ENCODE measurements at places on chromosomes 2 and 18.

GRCh38 chr2:127695491-127696472 is 5.5 kb upstream of the SFT2D3 start:
- peak; percentile 53 for DNase-seq

DNA sequence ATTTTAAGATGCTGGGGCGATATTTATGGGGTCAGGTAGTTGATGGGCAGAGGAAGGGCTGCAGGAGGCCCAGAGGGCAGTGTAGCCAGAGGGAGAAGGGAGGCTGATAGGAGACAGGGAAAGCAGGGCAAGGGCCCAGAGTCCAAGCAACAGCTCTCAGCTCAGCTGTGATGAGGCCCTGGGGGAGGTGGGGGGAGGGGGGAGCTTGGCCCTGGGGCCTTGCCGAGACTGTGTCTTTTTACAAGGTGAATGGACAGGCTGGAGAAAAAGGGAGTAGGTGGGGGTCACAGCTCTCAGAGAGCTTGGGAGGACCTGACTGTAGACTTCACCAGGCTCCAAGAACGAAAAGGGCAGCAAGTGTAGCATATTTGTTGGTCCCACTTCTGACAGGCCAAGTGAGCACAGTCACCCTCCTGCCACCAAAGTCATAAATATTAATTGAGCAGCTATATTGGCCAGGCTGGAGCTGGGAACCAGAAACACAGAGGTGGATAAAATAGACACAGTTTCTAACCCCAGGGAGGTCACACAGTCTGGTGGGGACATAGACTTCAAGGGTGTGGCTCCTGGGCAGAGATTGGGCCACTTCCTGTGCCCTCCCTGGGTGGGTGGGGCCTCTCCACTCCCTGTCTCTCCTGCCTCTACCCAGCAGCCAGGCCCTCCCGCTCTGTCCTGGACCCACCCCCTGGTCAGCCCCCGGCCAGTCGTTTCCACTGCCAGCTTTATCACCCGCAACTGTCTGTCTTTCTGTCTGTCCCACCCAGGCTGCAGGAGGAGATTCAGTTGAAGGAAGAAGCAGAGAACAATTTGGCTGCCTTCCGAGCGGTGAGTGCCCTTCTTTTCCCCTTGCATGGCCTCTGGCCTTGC is 1.4 kb downstream of the DES start:
- no peak for DNase-seq

DNA sequence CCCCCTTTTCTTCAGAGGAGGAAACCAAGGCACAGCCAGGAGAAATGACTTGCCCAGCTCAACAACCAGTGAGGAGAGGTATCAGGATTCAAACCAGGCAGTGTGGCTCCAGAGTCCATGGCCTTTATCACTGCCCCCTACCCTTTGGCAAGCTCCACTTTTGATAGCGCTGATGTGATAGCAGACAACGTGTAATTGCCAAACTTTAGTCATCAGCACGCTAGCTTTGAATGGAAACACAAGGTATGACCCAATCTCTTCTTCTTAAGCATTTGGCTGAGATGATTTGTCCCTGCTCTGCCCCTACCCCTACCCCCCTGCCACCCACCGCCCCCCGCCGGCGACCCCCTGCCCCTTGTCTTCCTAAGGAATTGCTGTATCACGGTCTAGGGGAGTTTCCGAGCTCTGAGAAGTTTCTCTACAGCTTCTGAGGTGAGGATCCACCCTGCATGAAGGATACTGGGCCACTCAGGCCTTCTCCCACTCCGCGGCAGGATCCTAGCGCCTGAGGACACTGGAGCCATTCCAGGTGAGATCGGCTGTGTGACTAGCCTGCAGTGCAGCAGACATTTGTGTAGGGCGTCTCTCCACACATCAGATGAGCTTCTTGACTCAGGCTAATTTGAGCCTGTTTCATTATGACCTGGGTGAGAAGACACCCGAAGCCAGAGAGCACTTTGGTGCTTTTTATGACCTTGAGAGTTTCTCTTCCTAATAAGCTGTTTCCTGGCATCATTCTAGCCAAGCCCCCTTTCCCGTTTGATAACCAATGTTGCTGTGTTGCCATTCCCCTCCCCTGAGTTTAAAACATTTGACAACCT is 75.1 kb upstream of the MAP4K4 start:
- DNase-seq = peak; percentile 19

DNA sequence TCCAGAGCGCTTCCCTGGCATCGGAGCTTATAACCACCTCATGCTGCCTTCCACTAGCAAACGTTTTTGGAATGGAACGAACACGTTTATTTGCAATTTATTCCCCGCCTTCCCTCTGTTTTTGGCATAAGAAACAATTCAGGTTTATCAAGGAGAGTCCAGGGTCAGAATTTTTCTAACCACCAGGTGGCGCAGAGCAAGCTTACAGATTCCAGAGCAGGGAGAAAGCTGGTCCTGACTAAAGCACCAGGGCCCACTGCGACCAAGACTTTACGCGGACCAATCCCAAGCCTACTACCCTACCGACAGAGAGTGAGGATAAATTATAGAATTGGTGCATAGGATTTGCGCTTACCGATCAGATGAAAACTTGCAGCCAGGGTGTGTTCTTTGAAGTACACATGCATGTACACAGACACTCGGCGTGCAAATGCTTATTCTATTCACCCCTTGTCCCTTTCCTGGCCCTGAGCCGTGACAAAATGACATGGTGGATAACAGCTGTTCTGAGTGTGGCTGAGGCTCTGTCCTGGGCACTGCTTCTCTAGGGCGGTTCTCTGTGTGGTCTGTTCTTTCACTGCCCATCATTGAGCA is 34.7 kb downstream of the NAPG start:
- peak; percentile 72 for DNase-seq

- no peak for DNase-seq
Measured at GRCh38 chr2:105196651-105197050, 44.9 kb upstream of the GPR45 start.

- DNase-seq = no peak
Measured at GRCh38 chr2:178397002-178397605, 53.9 kb downstream of the PRKRA start.

GRCh38 chr2:42835577-42836371 is 43.4 kb upstream of the HAAO start:
- DNase-seq = no peak

GRCh38 chr2:70767079-70767698 is 811 bp downstream of the ADD2 start:
- peak; percentile 10 for DNase-seq

DNA sequence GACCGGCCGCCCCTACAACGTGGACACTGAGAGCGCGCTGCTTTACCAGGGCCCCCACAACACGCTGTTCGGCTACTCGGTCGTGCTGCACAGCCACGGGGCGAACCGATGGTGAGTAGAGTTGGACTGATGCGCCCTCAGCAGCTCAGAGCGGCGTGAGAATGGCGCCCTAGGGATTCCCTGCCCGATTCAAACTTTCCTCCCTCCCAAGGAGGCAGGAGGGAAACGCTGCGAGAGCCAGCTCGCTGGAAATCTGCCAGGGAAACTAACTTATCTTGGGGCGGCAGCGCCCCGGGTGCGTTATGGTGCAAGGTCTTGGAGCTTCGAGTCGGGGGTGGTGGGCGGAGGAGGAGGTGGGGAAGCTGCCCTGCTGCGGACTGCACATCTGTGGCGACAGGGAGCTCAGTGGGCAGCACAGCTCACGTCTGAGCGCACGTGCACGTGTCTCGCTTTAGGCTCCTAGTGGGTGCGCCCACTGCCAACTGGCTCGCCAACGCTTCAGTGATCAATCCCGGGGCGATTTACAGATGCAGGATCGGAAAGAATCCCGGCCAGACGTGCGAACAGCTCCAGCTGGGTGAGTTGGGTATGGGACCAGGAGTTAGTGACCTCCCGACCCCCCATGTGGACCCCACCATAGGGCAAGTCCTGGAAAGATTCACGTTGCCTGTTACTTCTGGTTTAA is 697 bp downstream of the ITGA4 start:
- DNase-seq = peak; percentile 70

DNA sequence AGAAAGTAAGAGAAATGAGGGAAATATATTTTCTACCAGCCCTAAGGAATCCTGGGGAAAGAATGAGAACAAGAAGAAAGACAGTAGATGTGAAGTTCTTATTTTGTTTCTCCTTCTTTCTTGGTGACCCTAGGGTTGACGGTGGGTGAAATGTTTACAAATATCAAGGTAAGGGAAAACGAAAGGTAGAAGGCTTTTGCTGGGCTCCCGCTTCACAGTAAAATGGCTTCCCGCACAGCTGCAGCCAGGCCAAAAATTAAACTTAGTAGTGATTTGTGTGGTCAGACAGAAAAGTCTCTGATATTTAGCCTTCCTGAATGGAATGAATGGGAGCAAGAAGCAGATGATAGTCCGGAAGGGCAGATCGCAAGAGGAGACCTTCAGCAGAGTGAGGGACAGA is 99.1 kb upstream of the COL3A1 start:
- no peak for DNase-seq

- DNase-seq = no peak
Measured at GRCh38 chr2:141929331-141930252, 201.2 kb downstream of the LRP1B start.

DNA sequence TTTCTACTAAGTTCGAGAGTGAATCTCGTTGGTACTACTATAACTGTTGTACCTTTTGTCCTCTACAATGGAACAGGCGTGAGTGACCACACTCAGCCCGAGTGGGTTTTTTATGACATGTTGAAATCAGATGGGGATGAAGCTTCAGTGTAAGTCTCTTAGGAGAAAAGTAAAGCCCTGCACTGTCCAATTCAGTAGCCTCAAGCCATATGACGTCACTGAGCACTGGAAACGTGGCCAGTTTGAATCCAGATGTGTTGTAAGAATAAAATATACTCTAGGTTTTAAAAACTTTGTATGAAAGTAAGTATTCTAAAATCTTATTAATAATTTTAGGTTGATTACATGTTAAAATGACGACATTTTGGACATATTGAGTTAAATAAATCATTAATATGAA is 101.7 kb upstream of the SP3 start:
- no peak for DNase-seq

DNA sequence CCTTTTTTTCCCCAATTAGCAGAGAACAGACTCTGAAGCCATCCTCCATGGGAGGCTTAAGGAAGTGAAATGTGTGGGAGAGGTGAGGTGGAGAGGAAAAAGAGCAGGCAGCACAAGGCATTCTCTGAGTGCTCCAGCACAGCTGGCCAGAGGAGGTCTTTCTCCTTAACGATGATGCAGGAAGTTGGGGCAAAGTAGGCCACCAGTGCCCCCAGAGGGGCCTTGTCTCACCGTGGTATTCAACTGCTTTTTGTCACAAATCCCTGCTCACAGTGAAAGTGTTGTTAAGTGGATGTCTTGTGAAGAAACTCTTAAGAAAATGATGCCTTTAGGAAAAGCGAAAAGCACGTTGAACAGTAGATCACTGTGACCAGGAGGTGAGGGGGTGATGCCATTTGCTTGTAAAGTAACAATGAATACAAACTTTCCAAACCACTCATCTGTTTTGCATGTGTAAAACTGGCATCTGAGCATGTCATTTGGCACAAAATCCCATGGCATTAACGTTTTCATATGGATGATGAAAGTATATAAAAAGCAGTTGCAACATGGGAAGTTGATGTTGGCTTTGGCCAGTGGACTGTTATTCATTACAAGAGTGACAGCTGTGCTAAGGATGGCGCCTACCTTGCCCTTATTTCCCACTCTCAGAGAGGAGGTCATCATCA is 49.2 kb upstream of the CDC42EP3 start:
- DNase-seq = no peak

DNA sequence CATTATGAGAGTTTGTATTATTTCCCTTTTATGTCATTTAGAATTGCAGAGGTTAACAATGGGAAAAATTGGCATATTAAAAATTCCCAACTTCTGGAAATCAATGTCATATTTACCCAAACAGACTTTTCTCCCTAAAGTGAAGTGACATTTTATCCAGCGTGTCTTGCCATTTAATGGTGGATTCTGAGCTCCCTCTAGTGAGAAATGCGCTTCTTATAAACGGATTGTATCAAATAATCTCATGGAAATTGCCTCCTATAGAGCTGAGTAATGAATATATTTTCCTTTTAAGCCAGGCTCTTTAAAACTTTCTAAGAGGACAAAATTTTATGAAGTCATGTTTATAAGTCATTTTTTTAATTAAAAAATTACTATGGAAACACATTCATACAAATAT is 5.7 kb upstream of the GCFC2 start:
- DNase-seq = no peak

- DNase-seq = no peak
Measured at GRCh38 chr2:62738981-62739936, 33.7 kb downstream of the EHBP1 start.

DNA sequence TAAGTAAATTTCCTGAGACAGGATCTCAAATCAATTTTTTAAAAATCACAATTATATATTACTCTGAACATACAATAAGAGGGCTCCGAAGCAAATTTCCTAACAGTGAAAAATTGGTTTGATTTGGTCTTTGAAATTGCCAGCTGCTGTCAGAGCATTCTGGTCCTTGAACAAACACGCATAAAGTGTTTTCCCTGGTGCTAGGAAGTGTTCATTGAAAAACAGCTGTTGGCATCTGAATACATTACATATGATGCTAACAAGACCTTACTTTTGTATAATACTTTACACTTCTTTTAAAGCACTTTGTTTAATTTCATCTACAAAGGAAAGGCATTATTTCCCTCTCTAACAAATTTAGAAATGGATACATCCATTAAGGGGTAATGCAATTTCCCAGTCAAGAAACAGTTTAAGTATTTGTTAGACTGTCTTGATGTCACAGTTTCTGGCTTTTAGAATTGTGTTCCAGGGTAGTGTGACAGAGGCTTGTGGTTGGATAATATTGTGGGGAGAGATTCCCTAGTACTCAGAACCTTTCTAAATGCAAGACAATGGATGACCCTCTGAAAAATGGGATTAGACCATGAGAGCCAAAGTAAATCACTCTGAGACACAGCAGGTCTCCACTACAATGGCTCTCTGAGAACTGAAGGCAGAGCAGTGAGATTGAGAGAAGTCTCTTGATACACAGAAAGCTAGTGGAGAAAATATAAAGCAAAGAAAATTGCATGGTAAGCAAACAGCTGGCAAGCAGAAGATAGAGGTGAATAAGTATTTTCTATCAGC is 299.0 kb downstream of the TRIB2 start:
- DNase-seq = no peak

- no peak for DNase-seq
Measured at GRCh38 chr18:49499046-49499637, 12.1 kb upstream of the C18orf32 start.

DNA sequence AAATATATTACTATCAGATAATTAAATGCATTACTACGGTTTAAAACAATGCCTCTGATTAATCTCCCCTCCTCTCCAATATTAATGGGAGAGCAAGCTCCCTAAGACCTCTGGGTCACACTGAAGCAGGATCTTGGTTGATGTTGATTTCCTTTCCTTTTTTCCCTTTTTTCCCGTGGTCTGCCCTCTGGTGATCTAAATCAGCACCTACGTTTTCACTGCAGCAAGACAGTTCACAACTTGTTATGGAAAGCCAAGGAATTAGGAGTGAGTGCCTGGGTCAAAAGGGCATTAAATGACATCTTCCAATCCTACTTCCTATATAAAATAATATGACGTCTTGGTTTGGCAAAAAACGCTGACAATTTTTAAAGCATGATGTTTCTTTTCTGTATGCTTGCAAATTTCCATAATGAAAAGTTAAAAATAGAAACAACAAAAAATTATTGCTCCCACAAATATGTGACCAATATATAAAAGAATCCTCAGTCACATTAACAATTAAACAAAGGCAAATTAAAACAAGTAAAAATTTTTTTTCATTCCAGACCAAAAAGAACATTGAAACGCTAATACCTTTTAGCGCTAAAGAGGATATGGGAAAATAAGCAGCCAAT is 7.9 kb upstream of the CFAP36 start:
- no peak for DNase-seq

All from activated CD4-positive, alpha-beta T cell treated with anti-CD3 and anti-CD28 coated beads, Interleukin-2, amount 50 U/mL, for 48 hours (primary cell).